ENCODE measurements at places on chromosomes 11 and 22. TPM values are rescaled to one million over a fixed set of nuclear protein-coding genes. Genes with fewer than 3 reads are reported as not detected.

The TH gene
- not detected for total RNA-seq

The ZP1 gene
- total RNA-seq, result not detected

The LRRC4C gene
- total RNA-seq, result not detected

The DDI1 gene
- not detected for total RNA-seq

The OR52H1 gene
- not detected for total RNA-seq

DNA sequence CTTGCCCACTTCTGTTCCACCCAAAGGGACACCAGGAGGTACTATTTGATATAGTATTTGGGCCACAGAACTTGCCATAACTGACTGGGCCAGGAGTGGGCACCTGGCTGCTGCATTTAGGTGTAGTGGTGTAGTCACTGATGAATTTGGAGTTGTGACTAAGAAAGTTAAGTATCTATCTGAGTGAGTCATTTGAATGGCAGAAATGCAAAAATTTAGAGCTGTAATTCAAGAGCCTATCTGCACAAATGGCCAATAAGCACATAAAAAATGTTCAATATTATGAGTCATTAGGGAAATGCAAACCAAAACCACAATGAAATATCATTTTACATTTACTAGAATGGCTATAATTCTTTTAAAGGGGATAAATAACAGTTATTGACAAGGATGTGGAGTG lies 14.7 kb downstream of the GLYATL2 start:
- no peak for DNase-seq

The SYCE3 gene
- not detected for total RNA-seq

DNA sequence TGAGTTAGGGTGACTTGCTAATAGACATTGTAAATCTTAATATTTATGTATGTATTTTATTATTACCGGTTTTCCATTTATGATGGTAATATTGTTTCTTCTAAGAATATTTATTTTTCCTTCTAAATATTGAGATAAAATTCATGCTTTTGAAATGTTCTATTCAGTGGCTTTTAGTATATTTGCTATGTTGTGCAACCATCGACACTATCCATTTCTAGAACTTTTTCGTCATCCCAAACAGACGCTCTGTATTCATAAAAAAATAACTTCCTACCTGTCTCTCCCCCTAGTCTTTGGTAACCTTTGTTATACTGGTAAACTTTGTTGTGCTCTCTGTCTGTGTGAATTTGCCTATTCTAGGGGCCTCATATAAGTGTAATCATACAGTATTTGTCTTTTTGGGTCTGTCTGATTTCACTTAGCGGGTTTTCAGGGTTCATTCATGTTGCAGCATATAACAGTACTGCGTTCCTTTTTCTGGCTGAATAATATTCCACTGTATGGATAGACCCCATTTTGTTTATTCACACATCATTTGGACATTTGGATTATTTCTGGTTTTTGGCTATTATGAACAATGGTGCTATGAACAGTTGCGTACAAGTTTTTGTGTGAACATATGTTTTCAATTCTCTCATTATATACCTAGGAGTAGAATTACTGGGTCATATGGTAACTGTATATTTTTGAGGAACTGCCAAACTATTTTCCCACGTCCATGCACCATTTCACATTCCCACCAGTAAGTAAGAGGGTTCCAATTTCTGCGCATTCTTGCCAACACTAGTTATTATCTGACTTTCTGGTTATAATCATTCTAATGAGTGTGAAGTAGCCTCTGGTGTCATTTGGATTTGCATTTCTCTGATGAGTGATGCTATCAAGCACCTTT lies 15.9 kb downstream of the NEAT1 start:
- no peak for DNase-seq

GRCh38 chr11:76225122-76225611 lies 18.9 kb upstream of the WNT11 start:
- DNase-seq, result no peak

- DNase-seq, result no peak
Measured at GRCh38 chr11:31895926-31896325, 84.8 kb upstream of the PAX6 start.

DNA sequence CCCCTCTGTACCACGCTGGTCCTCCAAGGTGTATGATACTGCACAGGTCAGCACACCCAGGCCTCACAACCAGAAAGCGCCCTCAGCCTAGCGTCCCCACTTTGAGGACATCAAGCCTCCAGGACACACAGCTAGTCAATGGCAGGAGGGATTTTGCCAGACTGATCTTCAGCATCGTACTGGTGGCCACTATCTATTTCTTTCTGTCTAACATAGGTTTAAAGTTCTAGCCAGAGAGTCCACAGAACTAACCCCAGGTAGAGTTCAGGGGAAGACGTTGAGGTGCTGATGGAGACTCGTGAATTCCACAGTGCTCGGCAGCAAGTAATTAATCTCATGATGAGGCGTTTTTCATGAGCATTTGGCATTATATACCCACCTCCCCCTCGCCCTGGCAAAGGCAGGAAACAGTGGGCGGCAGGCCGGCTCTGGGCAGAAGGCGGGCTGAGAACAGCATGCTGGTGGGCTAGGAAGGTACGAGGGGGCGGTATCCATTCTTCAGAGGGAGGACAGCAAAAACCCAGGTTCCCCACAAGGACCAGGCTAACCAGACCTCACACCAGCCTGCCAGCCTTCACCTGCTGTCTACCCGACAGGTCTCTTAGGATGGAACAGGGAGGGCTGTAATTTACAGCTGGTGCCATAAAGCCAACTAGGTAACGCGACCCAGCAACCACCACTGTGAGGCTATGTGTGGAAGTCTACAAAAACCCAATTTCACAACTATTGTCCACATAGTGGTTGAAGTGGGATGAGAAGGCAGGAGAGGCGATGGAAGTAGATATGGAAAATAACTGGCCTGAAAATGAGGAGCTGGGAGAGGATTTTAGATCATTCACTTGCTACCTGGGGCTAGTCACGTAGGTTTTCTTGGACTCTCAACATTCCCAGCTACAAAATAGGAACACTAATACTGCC lies 18.5 kb downstream of the MYH9 start:
- DNase-seq, result no peak

The KRTAP5-8 gene
- not detected for total RNA-seq

GRCh38 chr11:17019232-17019631 lies 5.0 kb upstream of the PLEKHA7 start:
- DNase-seq, result no peak

GRCh38 chr11:9274499-9275258 lies 9.5 kb upstream of the DENND5A start:
- DNase-seq, result no peak

GRCh38 chr11:57501953-57502352 lies 13.5 kb downstream of the SLC43A1 start:
- no peak for DNase-seq

- DNase-seq, result no peak
Measured at GRCh38 chr11:129191649-129192048, 476 bp downstream of the ARHGAP32 start.

DNA sequence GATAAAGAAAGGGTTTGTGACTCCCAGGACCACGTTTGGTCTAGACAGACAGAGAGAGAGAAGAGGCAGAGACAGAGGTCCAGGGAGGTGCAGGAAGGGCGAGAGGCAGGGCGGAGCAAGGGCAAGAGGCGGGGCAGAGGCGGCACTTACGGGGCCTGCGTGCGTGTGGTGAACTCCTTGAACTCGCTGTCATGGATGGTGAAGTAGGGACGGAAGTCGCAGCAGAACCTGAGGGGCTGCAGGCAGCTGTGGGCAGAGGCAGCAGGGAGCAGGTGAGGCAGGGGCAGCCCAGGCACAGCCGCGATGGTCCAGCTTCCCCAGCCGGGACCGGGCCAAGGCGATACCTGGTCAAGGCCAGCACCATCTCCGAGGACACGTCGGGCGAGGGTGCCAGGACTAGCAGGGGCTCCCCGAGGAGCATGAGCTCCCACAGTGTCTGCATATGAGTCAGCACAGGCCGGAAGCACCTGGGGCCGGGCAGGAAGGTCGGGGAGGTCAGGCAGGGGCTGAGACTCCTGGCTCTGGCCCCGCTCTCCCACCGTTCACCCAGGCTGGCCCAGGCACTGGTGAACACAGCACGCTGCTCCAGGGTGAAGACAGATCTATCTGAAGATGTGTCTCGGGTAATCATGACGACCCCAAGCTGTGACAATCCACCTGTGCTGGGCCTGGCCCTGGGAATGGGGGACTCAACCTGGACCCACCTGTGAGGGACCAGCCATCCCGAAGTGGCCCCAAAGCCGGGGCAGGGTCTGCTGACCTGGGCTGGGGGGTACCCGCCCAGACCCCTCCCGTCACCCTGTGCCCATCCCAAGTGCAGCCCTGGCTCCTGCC lies 7.2 kb upstream of the PLXNB2 start:
- no peak for DNase-seq

GRCh38 chr11:87125257-87125656 lies 87.5 kb downstream of the TMEM135 start:
- DNase-seq, result no peak

The TSPAN18 gene
- total RNA-seq, result 11.1 TPM

DNA sequence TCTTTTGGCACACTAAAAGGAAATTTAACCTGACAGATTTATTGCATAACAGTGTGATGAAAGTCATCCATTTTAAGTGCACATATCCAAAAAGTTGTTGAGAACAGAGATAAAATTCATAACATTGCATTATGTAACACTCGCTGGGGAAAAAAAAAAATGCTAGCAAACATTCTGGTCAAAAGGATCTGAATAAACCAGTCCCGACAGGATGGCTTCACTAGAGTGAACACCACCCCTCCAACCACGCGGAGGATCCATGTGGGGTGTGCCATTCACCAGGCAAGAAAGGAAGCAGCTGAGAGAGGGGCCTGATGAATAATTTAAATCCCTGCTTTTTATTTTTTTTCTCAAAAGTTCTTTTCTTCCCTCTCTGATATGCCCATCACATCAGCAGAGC lies 258.7 kb downstream of the DCDC1 start:
- DNase-seq, result no peak

DNA sequence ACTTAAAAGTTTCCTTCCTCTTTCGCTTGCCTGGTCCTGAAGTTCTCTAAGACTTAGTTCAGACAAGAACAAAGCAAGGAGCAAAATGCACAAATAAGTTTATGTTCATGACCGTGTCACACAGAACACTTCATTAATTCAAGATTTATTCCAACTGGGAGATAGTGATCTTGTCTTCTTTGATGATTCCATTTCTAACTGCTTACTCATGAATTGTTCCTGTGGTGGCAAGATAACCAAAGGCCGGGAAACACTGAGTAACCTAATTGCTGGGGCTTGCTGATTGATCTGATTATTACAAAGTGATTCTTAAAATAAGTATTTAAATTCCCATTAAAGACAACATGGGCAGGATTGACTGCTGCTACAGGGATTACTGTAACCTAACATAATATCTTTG lies 1462.9 kb upstream of the RAG2 start:
- no peak for DNase-seq

GRCh38 chr22:47613606-47614350 lies 851.3 kb downstream of the TBC1D22A start:
- DNase-seq, result no peak

The PARVA gene
- total RNA-seq, result 31.8 TPM

DNA sequence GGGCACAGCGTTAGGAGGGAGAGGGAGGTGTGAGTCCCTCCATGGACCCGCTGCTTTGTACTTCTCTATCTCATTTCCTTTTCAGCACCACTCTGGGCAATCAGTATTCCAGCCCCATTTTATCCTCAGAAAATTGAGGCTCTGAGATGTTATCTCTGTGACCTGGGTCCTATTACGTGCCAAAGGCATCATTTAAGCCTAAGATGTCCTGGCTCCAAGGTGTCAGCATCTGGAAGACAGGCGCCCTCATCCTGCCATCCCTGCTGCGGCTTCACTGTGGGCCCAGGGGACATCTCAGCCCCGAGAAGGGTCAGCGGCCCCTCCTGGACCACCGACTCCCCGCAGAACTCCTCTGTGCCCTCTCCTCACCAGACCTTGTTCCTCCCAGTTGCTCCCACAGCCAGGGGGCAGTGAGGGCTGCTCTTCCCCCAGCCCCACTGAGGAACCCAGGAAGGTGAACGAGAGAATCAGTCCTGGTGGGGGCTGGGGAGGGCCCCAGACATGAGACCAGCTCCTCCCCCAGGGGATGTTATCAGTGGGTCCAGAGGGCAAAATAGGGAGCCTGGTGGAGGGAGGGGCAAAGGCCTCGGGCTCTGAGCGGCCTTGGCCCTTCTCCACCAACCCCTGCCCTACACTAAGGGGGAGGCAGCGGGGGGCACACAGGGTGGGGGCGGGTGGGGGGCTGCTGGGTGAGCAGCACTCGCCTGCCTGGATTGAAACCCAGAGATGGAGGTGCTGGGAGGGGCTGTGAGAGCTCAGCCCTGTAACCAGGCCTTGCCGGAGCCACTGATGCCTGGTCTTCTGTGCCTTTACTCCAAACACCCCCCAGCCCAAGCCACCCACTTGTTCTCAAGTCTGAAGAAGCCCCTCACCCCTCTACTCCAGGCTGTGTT lies 829 bp upstream of the APOC3 start:
- DNase-seq, result no peak

DNA sequence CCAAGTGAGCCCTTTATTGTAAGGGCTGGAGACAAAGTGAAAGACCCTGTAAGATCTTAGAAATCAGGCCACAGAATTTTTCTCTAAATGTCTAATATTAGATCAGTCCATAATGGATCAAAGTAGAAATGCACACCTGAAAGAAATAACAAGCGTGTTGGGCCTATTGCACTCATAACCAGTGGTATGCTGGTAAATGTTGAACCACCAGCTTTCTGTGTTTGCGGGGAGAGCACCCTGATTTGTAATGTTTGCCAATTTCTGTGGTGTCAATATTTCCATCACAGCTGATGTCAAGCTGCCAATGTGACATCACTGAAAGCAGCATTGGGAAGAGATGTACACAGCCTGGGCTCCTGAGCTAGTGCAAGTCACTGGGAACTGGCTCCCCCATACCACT lies 46.2 kb downstream of the ENDOD1 start:
- DNase-seq, result no peak

The ANO1 gene
- 0.33 TPM for total RNA-seq

DNA sequence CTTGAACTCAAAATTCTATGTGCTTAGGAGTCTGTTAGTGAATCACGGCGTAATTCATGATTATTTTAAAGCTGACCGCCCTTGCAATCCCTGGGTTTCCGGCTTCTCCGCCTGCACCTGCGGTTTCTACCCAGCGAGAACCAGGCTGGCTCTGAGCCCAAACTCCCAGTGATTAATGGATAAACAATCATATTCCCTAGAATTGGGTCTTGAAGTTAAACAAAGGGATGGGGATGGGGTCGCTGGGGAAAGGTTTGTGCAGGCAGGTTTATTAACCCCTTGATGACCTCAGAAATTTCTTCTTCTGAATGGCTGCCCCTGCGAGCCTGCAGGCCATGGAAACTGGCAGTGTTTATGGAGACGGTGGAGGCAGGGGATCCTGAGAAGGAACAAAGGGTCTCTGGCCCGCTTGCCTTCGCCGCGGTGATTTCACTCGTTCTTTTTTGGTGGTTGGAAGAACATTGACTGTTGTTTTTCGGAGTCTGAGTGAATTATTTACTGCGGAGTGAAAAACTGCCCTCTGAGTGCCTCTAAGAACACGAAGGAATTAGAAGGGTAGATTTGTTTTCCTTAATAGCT lies 1000.3 kb downstream of the BRD1 start:
- no peak for DNase-seq
